ENCODE measurements at places on chromosomes 4 and X.
A peak's percentile ranks its signal among the peaks of the same experiment; 100 is the strongest.

GRCh38 chr4:48490680-48491513 is 845 bp downstream of the ZAR1 start:
- DNase-seq, result no peak

- DNase-seq, result peak; percentile 59
Measured at GRCh38 chrX:45714866-45715265, 514.2 kb upstream of the DIPK2B start.

- DNase-seq, result no peak
Measured at GRCh38 chr4:108345862-108346817, 177.4 kb upstream of the LEF1 start.

DNA sequence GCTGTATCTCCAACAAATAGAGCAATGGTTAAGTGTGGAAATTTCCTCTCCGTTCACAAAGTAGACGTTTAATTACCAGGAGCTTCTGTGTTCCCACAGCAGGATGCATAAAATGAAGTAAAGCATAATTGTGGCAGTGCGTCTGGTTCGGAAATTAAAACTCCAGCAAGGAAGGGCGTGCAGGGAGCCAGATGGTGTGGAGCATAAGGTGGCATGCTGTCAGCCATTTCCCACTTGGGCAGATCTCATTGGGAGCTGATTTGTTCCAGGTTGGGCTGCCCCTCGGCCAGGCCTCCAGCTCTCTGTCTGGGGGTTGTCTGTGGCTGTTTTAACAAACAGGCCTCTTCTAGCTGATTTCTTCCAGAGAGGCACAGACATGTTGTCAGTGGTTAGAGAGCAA is 182.1 kb upstream of the CLNK start:
- DNase-seq, result no peak

DNA sequence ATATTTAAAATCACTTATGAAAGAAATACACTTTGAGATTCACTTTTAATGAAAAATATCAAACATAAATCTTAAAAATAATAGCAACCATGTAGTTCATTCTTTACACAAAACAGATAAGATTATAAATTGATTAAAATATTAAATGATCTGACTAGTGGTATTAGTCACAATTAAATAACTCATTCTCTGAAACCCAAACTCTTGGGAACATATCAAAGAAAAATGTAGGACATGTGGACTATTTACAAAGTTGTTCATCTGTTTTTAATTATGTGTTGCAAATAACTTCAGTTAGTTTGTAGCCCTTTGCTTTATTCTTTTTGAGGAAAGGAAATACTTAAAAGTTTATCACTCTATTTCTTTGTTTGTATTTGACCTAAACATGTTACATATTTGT is 9.5 kb upstream of the GUCY1A1 start:
- DNase-seq, result no peak

GRCh38 chr4:127143460-127144195 is 489.1 kb upstream of the INTU start:
- DNase-seq, result no peak

GRCh38 chr4:86294883-86295282 is 65.0 kb downstream of the MAPK10 start:
- no peak for DNase-seq

- DNase-seq, result no peak
Measured at GRCh38 chr4:188958346-188958745, 819.1 kb downstream of the TRIML1 start.

- DNase-seq, result peak; percentile 35
Measured at GRCh38 chr4:22500831-22501714, 14.8 kb downstream of the ADGRA3 start.

- DNase-seq, result no peak
Measured at GRCh38 chr4:160319868-160320260, 1217.0 kb downstream of the RAPGEF2 start.

DNA sequence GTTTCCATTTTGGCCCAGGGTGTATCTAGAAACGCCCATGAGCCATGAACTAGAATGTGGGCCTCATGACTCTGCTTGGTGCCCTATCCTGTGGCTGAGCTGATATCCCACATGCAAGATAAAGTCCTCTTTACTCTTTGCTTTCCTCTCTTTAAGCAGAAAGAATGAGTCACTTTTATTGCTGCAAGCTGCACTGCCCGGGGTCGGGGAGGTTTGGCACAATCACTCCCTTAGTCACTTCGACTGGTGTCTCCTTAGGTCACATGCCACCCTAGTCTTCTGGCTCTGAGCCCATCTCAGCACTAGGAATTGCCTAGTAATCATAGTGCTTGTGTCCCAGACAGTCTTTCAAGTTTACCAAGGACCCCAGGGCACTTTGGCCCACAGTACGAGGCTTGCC is 75.1 kb upstream of the CXorf66 start:
- no peak for DNase-seq

GRCh38 chr4:10783351-10783750 is 98.8 kb upstream of the CLNK start:
- DNase-seq, result no peak

DNA sequence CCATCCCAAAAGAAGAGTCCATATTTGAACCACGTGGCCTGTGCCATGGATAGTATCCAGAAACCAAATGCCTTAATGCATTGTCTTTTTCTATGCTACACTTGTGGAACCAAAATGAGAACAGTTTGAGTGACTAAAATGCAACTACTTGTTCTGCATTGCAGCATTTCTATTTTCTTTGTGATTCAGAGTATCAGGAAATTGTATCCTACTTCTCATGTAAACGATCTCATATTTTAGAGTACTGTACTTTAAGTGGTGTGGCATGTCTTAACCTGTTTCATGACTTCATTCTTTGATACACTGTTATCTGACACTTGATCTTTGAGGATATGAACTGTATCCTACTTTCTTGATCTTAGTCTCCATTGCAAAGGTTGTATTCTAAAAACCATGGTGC is 167.2 kb upstream of the WDR1 start:
- no peak for DNase-seq

DNA sequence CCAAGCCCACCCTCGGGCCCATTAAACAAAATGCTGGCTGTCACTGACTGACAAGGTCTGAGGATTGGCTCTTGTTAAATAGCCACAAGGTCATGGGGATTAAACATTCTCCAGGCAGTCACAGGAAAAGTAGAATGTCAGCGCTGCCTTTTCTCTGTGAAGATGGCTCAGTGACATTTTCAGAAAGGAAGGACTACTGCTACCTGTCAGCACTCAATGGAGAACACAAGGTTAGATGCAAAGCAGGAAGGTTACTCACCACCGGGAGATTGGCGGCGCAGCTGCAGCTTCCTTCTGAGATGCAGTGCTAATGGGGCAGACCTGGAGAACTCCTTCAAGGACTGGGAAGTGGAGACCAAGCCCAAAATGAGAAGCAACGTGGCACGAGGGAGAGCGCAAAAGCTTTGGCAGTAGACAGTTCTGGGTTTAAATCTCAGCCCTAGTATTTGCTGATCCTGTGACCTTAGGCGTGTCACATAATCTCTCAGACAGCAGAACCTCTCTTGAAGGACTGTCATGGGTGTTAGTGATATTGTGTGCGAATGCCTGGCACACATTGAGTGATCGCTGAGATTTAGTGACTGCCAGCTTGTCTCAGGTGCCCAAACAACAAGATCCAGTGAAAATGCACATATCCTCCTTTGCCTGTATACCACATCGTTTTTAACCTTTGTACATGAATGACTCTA is 213.1 kb upstream of the BOD1L1 start:
- DNase-seq, result no peak

DNA sequence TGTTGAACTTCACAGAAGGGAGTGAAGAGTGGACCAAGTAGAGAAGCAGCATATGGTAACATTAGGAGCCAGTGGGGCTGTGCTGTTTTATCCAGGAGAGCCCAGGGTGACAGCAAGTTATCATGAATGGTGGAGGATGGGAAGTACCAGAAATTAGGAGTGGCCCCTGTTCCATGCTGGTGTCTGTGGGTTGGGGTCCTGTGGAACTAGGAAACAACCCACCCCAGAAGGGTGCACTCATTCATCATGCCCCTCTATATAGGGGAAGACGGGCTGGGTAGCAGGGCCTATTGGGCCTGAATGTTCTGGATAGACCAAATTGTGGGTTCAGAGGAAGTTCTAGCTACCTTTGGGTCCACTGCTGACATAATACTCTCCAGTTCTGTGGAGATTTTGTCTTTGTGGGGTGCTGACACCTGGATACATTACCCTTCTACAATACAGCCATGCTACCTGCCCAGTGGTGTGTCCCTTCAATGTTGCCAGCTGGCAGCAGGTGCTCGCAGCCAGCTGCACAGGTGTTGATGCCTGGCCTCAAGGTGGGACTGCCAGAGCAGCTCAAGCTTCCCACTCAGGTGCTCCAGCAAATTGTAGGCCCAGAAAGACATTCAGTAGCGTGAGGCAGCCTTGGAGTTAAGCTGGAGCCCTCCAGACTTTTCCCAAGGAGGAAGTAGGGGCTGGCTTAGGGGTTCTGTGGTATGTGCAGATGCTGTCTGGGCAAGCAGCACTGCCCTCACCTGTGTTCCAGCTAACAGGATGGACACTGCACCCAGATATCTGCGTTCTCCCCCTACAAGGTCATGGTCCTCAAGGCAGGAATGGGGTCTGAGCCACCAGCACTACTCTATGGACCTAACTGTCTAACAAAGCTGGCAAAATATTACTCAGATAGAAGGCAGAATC is 106.5 kb downstream of the NHSL2 start:
- DNase-seq, result no peak

GRCh38 chrX:13284570-13284969 is 35.3 kb downstream of the ATXN3L start:
- DNase-seq, result no peak

DNA sequence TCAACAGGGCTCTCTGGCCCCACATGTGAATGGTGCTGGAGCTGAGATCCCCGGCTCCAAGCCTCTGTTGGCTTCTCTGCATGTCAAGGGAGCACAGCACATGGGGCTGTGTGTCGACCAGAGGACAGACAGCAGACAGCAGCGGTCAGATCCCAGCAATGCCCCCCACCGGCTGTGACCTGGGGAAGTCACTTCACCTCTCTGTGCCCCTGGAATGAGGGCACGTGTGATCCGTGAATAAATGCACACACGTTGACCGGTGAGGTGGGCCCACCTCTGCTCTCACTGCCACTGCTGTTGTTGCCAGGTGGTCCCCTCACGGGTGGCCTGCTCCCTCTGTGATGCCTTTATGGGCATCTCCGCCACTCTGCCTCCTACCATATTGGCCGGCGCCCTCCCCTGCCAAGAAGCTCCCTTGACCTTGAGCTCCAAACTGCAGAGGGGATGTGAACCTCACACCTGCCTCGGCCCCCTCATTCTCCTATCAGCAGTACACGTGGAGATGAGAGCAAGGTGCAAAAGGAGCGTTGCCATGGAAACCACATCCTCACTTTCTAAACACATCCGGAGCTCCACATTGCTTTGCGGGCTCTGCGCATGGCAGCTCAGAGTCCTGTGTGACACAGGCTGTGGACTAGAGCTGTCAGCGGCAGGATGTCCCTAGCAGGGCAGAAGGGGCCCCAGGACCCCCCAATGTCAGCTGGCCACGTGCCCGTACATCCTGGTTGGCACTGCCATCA is 75.4 kb downstream of the ABLIM2 start:
- DNase-seq, result no peak

DNA sequence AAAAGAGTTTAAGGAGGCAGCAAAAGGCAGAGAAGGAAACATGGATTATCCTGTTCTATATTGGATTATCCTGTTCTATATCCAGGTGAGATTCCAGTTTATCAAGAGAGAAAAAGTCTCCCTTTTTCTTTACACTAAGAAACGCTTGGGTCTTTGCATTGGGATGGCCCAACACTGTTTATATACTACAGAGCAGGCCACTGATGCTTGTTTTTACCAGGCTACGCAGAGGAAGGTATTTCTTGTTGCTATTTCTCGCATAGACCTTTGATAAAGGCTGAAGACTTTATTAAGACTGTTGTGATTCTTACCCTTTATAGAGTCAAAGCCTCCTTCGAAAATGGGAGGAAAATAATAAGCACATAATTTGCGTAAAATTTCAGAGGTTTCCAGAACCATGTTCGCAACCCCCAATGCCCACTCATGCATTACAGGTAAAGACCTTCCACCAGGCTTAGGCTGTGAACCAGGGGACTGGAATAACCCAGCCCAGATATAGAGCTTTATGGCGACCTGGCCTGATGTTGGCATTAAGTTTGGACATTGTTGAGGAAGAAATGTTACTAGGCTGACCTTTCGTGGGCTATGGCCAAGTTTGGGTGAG is 218.3 kb downstream of the PTTG2 start:
- DNase-seq, result no peak

GRCh38 chrX:65576160-65576559 is 41.6 kb upstream of the LAS1L start:
- DNase-seq, result no peak

GRCh38 chrX:47808904-47809788 is 27.6 kb upstream of the ZNF81 start:
- DNase-seq, result no peak

- no peak for DNase-seq
Measured at GRCh38 chrX:150766351-150767044, 73.3 kb downstream of the MTMR1 start.

DNA sequence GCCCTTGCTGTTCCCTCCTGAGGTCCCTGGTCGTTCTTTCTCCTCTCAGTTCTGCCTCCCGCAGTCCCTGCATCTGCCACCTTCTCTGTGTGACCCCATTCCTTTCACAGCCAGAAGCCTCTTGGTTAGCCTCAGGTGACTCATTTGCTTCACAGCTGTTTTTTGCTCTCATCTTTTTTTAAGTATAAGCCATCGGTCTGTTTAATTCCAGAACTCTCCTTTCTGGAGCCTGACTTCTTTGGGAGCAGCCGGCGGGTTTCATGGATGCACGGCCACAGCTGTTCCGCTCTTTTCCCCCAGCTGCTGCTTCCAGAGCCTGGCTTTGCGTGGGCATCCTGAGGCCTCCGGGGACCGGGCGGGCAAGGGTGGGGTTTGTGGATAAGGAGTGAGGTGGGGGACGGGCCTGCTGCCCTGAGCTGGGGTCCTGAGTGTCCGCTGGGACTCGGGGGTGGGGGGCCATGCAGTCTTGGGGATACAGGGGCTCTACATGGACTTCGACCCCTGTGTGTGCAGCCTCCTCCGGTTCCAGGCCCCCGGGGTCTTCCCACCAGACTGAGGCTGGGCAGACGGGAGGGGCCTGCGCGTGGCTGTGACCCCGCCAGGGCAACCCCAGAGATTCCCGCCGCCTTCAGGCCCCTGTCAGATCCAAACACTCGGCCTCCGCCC is 46.7 kb downstream of the PCGF3 start:
- DNase-seq, result no peak

GRCh38 chrX:15277604-15278003 is 7.7 kb upstream of the ASB9 start:
- no peak for DNase-seq

- DNase-seq, result no peak
Measured at GRCh38 chrX:112669824-112670223, 9.9 kb downstream of the LHFPL1 start.

GRCh38 chr4:185881430-185881829 is 69.4 kb upstream of the SORBS2 start:
- DNase-seq, result no peak

- DNase-seq, result no peak
Measured at GRCh38 chrX:150984169-150984824, 1.2 kb downstream of the HMGB3 start.

- DNase-seq, result no peak
Measured at GRCh38 chrX:2159393-2159792, 341.4 kb downstream of the DHRSX start.

DNA sequence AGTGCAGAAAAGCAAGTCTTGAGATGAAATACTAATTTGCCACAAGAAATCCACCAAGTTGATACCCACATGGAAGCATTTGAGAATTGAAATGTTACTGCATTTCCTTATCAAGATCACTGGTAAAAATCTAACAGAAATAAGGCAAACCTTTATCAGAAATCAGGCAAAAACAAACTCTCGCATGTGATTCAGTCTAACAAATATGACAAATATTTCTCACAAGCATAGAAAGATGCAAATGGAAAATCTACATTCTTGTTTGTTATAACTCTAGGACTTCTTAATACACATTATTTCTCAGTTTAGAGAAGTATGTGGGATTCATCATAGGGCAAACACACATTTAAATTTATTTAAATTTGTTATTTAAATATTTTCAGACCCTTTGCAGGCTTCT is 52.9 kb downstream of the TXK start:
- DNase-seq, result no peak

All from activated CD4-positive, alpha-beta T cell treated with anti-CD3 and anti-CD28 coated beads, Interleukin-2, amount 50 U/mL, for 16 hours (primary cell).